ENCODE measurements at places on chromosomes 2 and 18.

GRCh38 chr18:13319629-13320028 is 101.1 kb downstream of the LDLRAD4 start:
- DNase-seq = no peak

- DNase-seq = no peak
Observed at GRCh38 chr2:21052044-21052443, 8.2 kb upstream of the APOB start.

DNA sequence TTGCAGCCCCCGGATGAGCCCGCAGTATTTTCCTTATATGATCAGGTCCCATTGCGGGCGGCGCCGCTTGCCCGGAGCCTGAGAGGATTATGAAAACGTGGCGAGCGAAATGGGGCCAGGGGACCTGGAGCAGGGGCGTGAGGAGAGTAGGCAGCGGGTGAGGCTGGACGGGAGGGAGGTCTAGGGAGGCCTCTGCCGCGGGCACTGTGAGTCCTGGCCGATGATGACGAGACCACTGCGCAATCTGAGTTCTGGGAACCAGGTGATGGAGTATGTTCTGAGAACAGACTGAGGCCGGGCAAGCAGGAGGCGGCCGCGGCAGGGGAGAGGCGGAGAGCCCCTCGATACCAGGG is 790 bp upstream of the ACAA2 start:
- peak; percentile 78 for DNase-seq

DNA sequence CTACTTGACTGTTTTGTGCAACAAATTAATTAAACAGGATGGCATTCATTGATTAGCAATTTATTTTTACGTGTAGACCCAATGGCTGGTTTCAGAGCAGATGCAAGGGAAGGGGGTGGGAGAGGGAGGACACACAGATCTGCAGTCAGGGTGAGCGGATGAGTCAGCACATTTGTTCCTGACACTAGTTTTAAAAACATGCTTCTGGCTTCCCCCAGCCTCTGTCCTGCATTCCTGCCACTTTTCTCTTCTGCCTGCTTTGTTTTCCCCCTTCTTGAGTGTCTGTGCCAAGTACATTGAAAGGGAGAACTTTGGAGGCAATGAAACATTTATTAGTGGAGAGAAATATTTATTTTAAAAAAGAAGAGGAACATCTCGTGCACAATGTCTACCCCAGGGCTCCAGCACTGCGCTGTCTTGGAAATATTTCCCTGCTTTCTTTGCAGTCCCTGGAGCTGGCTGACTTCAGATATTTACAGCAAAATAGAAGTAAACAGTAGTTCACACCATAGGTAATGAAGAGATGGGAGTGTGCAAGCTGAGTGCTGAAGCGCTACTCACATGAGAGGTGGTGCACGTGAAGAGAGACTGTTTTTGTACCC is 52.2 kb downstream of the NRP2 start:
- DNase-seq = no peak

GRCh38 chr18:58505181-58505580 is 123.7 kb downstream of the ALPK2 start:
- DNase-seq = no peak

- DNase-seq = no peak
Observed at GRCh38 chr2:73759904-73760303, 20.0 kb downstream of the DUSP11 start.

DNA sequence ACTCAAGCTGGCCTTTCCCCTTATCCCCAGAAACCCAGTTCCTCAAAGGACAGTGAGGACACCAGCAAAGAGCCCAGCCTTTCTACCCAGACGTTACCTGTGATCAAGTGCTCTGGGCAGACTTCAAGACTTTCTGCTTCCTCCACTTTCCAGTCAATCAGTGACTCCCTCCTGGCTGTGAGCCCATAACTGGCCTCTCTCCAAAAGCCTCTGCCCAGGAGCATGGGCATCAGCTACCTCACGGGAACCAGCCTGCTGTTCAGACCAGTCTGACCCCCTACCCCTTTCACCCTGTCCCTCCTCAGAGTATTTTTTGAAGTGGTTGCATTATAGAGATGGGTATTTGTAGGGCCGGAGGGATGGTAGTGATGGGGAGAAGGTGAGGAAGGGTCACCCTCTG is 27.7 kb upstream of the CYP27A1 start:
- DNase-seq = no peak

DNA sequence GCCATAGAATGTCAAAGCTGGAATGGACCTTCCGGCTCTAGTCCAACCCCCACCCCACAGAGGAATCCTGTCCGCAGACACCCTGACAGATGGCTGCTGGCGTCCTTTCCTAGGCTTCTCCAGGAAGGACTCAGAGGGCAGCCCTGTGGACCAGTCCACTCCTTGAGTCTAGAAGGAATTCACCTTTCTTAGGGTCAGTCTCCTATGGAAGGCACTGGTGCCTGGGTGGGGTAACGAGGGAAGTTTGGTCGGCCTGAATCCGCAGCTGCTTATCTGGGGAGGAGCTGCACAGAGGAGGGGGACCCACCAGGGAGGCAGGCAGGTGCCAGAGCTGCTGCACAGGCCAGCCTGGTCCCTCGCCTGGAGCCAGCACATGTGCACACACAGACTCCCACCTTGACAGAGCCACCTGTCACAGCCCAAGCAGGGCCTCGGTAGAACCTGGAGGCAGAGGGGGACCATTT is 2.5 kb downstream of the DNMT3A start:
- DNase-seq = no peak

DNA sequence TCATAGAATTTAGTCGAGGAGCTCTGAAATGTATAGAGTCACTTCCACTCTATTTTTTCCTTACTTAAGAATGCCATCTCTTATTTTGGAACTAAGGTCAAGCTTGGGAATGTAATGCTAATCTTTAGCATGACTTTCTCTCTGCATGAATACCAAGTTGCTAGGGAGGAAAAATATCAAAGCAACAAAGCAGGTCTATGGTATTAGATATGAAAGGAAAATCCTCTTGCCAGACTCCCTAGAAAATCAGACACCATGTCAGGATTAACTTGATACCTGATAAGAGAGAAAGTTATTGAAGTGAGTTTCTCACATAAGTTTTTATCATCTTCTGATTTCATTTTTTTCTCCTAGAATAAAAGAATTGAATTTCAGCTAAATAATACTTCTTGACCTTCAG is 341.7 kb upstream of the ZNF804A start:
- no peak for DNase-seq

- no peak for DNase-seq
Observed at GRCh38 chr18:23145621-23146020, 10.3 kb downstream of the CABLES1 start.

- DNase-seq = no peak
Observed at GRCh38 chr2:160353813-160354212, 139.8 kb downstream of the RBMS1 start.

DNA sequence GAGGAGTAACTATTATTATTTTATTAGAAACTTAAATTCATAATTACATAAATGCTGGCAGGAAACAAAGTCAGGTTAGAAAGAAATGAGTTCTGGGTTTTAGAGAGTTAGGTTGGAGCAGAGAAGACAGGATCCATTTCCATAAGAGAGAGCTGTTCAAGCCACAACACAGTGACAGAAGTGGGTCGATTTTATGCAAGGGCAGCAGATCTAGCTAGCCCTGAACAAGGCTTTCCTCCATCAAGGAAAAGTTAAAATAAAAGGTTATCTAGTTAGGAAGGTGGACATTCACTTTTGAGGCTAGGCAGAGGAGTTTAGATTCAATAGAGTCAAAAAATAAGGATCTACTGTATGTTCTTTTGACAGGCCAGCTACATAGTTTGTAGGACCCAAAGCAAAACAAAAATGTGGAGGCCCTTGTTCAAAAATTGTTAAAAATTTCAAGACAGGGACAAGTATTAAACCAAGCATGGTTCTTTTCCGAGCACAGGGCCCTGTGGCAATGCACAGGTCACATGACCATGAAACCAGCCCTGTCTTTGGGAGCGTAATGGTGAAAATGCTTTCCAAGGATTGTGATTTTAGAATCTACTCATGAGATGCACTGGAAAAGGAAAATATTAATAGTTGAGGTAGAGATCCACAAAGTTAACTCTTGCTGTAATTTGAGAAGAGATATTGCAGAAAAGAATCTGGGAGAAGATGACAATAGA is 91.2 kb upstream of the CREB1 start:
- DNase-seq = no peak

- DNase-seq = no peak
Observed at GRCh38 chr2:55862246-55862645, 61.3 kb downstream of the EFEMP1 start.

- no peak for DNase-seq
Observed at GRCh38 chr18:12049978-12050811, 43.4 kb upstream of the ANKRD62 start.

DNA sequence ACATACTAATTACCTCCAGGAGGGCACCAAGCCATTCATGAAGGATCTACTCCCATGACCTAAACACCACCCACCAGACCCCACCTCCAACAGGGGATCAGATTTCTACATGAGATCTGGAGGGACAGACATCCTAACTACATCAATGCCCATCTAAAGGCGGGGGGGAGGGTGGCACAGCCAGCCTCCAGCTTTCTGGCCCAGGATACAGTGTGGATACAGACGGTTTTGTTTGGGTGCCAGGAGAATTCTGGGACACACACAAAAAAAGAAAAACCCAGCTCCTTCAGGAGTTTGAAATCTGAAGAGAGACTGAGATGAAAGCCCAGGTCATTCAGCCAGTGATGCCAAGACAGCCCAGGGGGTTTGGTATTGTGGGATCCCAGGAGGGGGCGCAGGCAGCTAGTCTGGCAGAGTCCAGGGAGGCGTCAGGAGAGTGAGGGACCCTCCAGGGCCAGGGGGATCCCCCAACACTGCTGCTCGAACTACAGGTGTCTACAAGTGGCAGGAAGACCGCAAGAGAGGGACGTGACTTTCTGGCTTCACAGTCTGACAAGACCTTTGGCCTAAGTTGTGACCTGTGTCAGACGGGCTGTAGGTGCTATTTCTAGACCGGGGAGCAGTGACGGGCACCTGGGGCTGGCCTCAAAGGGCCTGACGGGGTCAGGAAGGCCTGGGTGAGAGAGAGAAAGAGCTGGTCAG is 62.1 kb downstream of the NDUFA10 start:
- no peak for DNase-seq

GRCh38 chr18:67577386-67577785 is 60.9 kb upstream of the DSEL start:
- DNase-seq = no peak

GRCh38 chr2:182148344-182148743 is 162.7 kb downstream of the PPP1R1C start:
- no peak for DNase-seq

DNA sequence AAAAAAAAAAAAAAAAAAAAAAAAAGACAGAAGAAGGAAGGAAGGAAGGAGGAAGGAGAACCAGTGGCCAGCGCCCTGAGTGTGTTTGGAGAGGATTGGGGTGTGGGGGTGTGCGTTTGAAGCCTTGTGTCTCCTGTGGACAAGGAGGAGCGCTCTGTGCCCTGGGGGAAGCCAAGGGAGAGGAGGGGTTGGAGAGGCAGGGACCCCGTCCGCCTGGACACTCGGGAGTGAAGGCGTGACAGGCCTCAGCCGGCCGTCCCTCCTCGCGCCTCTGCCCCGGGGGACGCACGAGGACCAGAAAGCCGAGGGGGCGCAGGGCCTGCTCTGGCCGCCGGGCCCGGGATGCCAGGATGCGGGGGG is 44.9 kb downstream of the SERTAD2 start:
- no peak for DNase-seq

GRCh38 chr18:1922066-1922465 is 649.2 kb downstream of the METTL4 start:
- no peak for DNase-seq

DNA sequence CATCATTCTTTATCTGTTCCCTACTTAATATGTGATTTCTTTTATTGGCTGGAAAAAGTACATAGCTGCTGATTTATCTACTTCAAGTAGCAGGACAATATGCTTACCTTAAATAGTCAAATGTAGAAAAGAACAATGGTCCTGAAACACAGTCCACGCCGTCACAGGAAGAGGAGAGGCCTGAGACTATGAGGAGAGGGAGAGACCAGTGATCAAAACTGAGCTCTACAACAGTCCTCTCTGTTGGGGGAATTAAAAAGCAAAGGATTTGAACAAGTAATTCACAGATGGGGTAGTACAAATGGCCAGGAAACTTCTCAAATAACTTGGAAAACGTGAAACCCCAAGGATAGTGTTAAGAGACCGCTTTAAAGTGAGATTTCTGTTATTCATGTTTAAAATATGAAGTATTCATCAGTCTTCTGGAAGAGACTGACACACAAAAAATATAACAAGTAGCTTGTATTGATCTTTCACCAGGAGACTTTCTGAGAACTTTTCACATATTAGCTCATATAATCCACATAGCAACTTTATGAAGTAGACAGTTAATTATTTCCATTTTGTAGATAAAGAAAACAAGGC is 20.2 kb downstream of the SCYGR8 start:
- DNase-seq = no peak

DNA sequence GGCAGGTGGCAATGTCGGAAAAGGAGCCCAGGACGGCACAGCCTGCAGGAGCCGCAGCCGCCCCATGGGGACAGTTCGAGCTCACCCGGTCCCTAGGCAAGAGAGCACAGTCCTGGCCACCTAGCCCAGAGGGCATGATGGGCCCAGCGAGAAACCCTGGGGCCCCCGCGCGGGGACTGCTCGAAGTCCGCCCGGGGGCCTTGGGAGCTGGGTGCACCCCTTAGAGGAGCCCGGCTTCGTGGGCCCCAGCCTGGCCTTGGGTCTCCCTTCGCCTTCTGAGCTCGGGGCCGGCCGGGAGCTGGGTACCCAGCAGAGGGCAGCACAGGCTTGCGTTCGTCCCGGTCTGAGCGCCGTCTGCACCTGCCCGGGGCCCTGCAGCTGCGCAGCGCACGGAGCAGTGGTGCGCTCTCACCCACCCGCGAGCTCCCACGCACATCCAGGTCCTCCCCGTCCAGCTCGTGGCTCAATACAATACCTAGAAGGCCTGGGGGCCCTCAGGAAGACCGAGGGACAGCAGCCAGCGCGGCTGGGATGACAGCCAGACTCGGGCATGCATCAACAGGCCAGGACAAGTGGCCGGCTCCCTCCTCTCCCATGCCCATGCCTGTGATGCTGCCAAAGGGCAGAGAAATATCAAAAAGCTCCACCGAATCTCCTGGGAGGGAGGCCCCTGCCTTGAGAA is 96.2 kb upstream of the ZNF532 start:
- DNase-seq = peak; percentile 84

DNA sequence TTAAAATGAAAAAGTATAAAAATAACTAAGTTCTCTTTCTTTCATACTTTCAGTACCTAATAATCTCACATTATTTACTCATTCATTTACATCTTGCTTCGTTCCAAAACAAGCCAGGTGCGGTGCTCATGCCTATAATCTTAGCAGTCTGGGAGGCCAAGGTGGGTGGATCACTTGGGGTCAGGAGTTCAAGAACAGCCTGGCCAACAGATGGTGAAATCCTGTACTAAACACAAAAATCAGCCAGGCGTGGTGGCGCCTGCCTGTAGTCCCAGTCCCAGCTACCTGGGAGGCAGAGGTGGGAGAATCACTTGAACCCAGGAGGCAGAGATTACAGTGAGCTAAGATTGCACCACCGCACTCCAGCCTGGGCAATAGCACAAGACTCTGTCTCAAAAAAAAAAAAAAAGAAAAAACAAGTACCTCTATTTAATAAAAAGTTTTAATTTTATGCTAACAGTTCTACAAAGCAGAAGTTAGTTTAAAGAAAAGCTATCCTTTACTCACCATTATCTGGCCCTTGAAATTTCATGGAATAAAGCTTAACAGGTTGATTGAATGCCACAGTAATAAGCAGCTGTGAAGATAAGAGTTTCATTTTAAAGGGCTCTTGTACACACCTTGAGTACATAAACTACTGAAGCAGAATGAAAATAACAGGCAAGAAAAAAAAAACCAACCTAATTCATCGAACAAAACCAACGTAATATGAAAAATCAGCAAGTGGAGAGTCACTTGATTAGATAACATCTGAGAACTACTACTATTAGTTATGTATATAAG is 22.5 kb downstream of the TXNL1 start:
- DNase-seq = no peak

- DNase-seq = no peak
Observed at GRCh38 chr2:95389245-95390119, 13.0 kb upstream of the FAHD2A start.
